ENCODE measurements at places on chromosomes 7 and 10.

GRCh38 chr10:86325158-86325557 lies 41.4 kb downstream of the GRID1 start:
- DNase-seq: no peak

DNA sequence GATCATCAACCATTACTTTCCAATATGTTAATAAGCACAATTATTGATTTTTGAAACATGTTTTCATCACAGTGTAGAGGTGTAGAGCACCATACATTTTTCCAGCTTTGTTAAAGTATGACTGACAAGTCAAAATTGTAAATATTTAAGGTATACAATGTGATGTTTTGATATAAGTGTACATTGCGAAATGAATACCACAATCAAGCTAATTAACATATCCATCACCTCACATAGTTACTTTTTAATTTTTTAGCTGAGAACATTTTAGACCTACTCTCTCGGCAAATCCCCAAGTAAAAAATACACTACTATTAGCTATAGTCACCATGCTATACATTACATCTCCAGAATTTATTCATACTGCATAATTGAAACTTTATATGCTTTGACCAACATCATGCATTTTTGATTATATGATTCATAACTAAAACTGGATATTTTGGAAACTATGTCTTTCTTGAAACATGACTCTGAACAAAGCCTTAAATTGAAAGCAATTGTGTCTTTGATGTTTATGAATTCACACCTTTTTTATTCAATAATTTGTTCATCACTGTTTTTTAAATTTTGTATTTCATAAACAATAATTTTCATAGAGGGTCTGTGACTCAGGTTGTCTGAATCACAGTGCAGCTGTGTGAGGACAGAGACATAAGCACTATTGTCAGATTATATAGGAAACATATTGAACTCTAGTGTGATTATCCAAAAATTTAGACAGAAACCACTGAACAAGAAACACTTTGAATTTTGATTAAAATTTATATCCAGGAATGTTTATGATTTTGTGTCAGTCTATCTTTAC lies 486.1 kb downstream of the SEMA3D start:
- DNase-seq: no peak

- DNase-seq: no peak
Observed at GRCh38 chr7:139588632-139589031, 65.1 kb downstream of the CLEC2L start.

GRCh38 chr10:7015457-7015856 lies 395.4 kb downstream of the SFMBT2 start:
- no peak for DNase-seq
